ENCODE measurements at places on chromosomes 2 and 18.

GRCh38 chr18:11982981-11983380 is 1.7 kb downstream of the IMPA2 start:
- DNase-seq, result no peak

DNA sequence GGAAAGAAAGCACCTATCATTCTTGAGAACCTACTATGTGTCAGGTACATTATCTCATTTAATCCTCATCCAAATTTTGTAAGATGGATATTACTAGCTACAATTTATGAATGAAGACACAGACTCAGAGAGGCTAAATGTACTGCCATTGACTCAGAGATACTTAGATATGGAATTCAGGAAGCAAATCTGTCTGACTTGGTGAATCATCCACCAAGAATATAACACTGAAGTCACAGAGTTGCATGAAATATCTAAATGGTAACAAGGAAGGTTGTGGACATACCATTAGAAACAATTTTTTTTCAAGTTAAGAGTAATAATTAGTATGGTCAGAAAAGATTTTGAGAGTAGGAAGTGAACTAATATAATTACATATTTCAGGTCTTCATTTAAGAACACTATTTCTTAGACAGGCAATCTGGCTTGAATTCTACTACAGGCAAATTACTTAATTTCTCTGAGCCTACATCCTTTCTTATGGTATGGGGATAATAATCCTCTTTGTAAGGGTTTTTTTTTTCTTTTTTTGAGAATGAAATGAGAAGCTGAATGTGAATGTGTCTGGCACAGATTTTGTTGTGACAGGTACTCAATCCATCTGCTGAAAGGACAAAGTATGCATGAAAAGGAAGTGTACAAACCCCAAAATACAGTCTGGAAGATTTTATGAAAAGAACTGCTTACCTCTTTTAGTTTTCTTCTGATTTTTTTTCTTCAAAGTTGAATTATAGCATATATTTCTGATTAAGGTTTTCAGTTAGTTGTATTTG is 14.8 kb upstream of the C2orf66 start:
- DNase-seq, result no peak

DNA sequence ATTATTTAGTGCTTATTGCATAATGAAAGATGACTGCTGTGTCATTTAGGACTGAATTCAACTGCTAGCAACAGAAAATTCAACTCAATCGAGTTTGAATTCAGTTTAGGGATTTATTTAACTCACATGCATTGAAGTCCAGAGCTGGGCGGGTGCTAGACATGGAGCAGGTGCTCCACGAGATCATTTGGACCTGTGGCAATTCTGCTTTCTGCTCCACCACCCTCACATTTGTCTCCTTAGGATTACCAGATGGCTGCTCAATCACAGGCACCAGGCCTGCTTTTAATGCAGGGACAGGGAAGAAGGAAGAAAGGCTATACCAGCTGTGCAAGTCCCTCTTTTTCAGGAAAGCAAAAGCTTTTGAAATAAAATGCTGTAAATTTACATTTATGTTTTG is 572.9 kb upstream of the SLC8A1 start:
- DNase-seq, result no peak

DNA sequence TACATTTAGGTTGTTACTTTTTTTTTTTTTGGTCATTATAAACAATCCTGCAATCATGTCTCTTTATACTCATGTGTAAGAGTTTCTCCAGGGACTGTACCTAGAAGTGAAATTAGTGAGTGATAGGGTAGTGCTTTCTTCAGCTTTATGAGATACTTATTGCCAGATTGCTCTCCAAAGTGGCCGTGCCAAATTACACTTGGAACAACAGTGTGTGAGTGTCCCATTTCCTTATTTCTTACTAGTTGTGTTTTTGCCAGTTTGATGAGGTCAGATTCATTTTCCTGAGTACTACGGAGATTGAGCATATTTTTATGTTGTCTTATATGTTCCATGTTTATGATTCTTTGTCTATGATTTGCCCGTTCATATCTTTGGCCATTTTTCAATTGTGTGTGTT is 39.2 kb downstream of the GALNT1 start:
- DNase-seq, result no peak

GRCh38 chr2:218852911-218853667 is 6.5 kb upstream of the WNT6 start:
- DNase-seq, result peak; percentile 32

DNA sequence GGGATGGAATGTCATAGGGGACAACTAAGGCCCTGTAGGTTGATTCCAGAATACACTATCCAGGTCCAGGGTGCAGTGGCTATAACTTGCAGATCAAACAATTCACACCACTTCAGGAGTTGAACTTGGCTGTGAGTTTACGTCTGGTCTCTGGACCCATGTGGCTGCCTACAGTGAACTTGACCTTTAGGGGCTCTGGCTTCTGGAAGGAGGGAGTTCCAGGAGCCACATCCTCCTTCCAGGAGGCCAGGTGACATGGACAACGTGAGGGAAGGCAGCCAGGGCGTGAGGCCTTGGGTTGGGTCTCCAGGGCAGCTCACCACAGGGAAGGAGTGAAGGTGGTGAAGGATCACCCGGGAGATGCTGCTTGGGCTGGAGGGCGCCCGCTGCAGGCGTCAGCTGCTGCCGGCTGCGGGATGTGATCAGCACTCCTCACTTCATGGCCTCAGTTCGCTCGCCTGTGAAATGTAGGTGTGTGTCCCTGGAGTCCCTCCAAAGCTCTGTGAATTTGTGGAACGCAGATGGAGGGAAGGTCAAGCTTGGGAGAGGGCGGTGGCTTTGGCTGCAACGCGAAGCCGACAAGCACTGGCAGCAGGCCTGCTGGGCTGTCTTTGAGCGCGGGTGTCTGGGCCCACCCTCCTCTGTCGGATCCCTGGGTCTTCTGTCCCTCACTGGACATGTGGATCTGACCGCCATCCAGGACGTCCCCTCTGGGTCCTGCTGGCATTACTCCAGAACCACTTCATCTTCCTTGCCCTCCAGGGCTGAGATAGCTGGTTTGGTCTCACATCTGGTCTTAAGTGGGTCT is 146.5 kb downstream of the GLI2 start:
- no peak for DNase-seq

- no peak for DNase-seq
These were observed 162.9 kb upstream of the KYNU start for GRCh38 chr2:142714600-142714999.

DNA sequence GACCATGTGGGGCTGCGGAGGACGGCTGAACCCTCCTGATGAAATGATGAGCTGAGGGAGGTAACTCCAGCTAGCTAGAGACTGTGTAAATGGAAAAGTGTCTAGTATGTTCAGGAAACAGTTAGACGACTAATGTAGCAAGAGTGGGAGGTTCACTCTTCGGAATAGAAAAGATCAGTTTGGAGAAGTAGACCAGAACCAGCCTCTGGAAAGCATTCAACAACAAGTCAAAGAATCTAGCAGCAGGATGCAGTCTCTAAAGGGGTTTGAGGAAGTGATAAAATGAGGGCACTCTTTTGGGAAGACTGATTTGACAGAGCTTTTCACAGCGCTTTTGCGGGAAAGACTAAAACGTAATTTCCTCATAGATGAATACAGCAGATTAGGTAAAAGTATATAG is 79.6 kb downstream of the GAREM1 start:
- no peak for DNase-seq

GRCh38 chr2:37997629-37998028 is 72.5 kb downstream of the RMDN2 start:
- no peak for DNase-seq

DNA sequence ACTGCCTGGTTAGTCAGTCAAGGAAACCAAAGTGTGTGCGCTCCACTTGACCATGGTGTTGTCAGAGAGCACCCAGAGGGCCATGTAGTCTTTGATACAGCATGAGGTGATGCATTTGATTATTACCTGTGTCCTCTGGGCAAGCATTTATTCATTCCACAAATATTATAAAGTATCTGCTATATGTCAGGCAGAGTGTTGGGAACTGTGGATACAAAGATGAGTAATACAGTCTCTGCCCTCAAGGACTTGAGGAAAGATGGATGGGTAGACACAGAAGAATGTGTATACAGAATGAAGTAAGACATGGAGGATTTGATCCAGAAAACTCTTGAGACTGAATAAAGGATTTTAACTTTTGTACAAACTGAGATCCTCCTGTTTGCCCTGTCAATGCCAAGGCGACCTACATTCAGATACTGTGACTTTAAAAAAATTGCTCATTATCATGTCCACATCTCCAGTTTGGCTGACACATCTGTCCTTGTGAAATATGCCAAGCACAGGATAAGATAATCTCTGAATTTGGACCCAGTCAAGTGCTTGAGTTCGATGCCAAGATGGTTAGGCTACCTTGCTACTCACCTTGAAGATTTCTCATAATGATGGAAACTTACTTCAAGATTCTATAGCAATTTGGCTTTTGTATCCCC is 50.8 kb downstream of the ACYP2 start:
- no peak for DNase-seq

DNA sequence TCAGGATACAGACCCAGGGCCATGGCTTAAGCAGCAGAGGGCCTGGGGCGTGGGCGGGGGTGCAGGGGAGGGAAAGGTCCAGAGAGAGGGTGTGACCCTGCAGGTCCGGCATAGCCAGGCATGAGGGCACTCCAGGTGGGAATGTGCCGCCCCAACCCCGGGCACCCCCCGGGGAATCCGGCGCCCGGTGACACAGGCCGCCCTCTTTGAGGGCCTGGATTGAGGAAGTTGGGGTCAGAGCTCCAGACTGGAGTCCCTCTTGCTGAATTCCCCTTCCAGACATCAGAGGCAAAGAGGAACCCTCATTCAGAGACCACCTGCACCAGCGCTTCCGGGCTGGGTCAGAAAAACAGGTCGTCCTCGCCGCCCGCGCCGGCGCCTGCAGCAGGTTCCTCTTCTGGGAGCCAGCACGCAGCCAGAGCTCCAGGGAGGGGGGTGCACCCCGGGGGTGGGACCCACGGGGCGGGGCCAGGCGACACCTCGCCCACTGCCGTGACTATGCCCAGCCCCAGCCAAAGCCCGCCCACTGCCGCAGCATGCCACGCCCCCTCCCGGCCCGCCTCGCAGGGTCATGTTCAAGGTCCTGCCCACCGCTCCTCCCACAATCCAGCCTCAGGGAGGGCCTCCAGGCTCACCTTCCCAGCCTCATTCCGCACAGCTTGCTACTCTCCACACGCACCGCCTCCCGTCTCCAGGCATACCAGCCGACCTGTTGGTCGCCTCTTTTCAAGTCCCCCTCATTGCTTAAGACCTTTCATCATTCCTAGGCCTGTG is 98.3 kb upstream of the ID2 start:
- DNase-seq, result peak; percentile 31

GRCh38 chr2:80687524-80687923 is 383.0 kb upstream of the LRRTM1 start:
- no peak for DNase-seq

DNA sequence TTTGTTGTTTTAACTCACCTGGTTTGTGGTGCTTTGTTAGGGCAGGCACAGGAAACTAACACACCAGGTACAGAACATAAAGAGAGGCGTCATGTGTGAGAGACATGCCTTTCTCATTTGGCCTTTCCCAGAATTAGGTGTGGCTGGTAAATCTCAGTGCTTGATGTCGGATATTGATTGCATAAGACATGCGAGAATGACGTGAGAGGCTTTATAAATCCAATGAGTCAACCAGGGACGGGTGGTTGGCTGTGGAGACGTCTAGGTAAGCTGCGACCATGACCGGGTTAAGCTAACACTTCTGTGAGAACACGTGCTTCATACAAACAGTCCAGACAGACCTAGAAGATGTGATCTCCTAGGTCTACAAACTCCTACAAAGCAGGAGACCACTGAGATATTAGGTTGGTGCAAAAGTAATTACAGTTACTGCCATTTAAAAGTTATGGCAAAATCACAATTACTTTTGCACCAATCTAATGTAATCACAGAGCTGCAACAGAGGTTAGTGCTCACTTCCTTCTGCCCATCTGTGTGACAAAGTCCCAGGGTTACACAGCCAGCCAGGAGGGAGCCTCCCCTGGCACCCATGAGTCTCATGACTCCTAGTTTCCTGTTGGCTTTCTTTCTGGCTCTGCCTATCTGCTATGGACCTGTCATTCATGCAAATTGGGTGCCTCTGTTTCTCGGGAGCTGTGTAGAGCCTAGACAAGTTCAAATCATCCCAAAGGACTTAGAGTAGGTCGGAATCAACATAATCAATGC is 98.9 kb upstream of the ATP8B1 start:
- no peak for DNase-seq

DNA sequence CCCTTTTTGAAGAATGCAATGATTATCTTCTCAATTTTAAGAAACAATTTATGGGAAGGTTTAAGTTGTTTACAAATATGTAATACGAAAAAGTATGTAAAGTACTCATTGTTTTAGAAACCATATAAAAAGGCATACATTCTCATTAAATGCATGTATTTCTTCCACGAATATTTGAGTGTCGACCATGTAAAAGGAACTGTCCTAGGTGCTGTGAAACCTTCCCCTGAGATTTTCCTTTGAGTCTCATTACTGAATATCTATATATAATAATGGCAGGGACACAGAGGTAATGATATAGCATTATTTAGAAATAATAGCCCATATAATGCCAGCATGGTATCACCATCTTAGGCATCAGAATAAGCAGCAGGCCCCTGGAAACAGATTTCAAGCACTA is 239.3 kb downstream of the ERBB4 start:
- DNase-seq, result no peak

DNA sequence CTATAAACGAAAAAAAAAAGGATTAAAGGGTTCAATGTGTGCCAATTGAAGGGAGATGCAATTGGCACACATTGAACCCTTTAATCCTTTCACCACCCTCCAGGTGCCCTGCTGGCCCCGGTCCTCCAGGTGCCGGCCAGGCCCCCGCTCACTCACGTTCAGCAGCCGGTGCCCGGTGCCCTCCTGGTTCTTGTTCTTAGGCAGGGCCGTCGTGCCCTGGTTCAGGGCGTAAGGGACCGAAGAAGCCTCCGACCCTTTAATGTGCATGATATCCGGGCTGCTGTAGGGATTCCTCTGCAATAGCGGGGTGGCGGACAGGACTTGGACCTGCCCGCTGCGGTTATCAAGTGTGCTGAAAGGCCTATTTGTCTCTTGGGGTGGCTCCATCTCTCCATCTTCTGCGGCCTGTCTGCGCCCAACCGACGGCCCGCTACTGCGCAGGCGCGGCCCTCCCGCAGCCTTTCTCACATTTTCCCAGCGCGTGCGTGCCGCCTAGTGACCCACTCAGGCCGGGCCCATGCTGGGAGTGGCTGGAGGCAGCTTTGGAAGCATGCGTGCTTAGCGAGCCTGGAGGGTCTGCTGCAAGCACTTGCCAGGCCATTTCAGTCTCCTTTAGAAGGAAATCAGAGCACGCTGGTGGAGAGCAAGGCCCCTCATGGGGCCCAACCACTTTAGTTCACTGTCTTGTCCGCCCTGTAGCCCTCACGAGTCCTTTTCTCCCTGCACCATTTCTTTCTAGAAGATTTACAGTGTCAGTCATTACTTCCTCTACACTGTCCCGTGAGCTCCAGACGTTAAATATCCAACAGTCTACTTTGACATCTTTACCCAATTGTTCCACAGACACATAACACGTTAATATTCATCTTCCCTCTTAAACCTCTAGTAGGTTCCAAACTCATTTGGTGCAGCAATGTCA is 24.3 kb downstream of the TMEM237 start:
- DNase-seq, result no peak

GRCh38 chr2:161139098-161139987 is 20.9 kb upstream of the TANK start:
- DNase-seq, result no peak

DNA sequence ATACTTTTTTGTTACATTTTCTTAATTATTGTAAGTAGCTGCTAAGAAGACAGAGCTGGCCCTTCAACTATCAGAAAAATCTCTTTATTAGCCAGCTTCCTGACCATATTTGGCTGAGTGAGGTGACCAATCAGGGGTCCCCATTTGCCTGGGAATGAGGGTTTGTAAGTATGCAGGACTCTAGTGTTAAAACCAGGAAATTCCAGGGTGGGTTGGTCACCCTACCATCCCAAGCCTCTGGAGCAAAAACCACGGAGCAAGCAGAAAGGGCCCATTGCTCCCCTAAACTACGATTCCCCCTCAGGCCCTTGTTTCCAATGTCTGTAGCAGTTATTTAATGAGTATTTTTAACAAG is 165.6 kb upstream of the NCKAP5 start:
- no peak for DNase-seq

Measured in activated T-helper 1 cell treated with Interleukin-2 at 50 U/mL for 16 hours (primary cell).